ENCODE measurements at places on chromosomes 5 and 9. TPM values are rescaled to one million over a fixed set of nuclear protein-coding genes. Genes with fewer than 3 reads are reported as not detected.

- no peak for DNase-seq
Observed at GRCh38 chr9:13674926-13675637, 395.6 kb upstream of the MPDZ start.

- DNase-seq = no peak
Observed at GRCh38 chr5:116315531-116315930, 230.7 kb downstream of the COMMD10 start.

DNA sequence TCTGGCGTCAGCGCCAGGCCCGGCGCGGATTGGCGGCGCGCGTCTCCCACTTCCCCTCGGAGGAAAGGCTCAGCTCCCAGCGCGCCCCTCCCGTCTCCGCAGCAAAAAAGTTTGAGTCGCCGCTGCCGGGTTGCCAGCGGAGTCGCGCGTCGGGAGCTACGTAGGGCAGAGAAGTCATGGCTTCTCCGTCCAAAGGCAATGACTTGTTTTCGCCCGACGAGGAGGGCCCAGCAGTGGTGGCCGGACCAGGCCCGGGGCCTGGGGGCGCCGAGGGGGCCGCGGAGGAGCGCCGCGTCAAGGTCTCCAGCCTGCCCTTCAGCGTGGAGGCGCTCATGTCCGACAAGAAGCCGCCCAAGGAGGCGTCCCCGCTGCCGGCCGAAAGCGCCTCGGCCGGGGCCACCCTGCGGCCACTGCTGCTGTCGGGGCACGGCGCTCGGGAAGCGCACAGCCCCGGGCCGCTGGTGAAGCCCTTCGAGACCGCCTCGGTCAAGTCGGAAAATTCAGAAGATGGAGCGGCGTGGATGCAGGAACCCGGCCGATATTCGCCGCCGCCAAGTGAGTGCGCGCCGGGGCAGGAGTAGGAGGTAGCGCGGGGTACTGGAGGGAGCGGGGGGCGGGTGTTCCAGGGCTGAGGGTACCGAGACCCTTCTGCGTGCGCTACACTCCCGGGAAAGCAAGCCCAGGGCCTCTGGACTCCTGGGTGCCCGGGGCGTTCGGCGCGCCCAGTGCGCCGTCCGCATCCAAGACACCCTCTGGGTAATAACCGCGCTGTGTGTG lies at the start of gene MSX2:
Gene MSX2, plus strand, starts transcription at position 99 of the 777 bp plus-strand sequence. Its CDS starts 78 bp downstream, at position 177.
- DNase-seq = peak; percentile 88

Gene TAF11L10
- not detected for total RNA-seq

- no peak for DNase-seq
Observed at GRCh38 chr5:117013280-117013877, 438.8 kb upstream of the SEMA6A start.

DNA sequence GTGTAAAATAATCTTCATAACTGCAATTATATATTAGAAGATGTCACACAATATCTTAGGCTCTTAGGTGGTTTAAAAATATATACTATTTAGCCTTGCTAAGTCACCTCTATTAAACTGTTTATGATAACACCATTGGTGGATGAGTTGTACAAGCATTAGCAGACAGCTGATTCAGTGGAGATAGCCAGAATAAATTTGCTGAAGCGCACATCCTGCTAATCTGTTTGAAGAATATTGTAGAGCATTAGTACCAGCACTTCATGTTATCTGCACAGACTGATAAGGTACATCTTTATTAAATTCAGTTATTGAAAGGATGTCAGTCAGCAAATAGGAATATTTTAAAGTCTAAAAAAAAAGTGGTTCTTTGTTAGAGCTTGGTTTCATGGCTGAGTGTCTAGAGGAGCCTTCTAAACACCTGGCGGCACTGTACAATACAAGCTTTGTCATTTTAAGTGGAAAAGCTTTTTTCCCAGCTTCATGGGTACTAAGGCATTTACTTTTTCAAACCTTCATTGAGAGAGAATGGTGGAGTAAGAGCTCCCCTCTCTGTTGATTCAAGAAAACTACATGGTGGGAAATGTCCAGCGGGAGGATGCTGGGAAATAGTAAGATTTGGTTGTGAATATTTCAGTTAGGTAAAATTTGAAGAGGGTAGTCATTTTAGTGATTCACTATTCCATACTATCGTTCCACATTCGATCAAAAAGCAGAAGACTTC lies 275.1 kb downstream of the SLF1 start:
- DNase-seq = peak; percentile 56

DNA sequence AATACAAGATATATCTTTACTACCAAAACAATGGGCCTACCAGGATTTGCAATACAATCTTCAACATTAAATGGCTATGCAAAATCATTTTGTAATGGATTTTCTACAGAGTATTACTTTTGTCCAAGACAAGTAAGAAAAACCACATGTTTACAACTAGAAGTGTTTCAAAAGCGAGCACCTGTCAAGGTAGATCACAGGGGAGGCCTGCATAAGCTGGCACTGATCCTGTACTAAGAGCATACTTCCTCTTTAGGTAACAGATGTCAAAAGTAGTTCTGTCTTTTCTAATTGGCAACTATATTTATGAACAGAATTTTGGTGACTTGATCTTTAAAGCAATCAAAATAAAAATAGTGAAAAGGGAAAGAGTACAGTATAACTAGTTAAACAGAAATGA lies 249.0 kb downstream of the MLLT3 start:
- DNase-seq = no peak

GRCh38 chr5:147346006-147346561 lies 111.3 kb downstream of the STK32A start:
- no peak for DNase-seq

- DNase-seq = peak; percentile 68
Observed at GRCh38 chr9:706606-707459, 134.7 kb upstream of the DMRT1 start.

Gene OR13C3
- not detected for total RNA-seq

Gene CRB2
- total RNA-seq = not detected

Gene PTCD2
- 15.9 TPM for total RNA-seq

DNA sequence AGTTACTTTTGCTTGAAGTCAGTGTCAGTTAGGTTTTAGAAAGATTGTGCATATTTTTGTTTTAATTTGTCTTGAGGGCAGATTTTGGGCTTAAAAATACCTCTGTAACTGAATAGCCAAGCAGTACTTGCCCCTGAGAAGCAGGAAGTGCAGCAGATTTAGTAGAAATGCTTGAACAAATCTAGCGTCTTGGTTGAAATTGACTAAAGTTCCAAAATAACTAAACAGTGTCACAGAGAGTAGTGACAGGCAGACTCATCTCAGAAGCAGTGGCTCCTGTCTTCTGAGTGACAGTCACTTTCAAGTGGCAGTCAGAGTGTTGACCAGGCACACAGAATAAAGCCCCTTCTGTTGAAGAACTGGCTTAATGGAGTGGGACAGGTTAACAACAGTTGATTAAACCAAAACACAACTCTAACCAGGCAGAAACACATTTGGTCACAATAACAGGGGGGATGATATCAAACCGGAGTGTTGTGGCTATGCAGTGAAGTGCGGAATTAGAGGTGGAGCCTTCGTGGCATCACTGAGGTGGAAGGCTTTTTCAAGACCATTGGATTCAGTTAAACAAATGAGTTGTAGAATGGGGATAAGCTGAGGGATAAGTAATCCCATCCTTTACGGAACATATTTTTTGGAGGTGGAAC lies 29.1 kb downstream of the TRIO start:
- DNase-seq = no peak

GRCh38 chr5:66969963-66970362 lies 226.6 kb downstream of the CD180 start:
- DNase-seq = no peak

Gene CNTFR
- total RNA-seq = 0.26 TPM

- no peak for DNase-seq
Observed at GRCh38 chr5:32439086-32439642, 5.4 kb downstream of the ZFR start.

Gene GPR150
- 0.33 TPM for total RNA-seq

DNA sequence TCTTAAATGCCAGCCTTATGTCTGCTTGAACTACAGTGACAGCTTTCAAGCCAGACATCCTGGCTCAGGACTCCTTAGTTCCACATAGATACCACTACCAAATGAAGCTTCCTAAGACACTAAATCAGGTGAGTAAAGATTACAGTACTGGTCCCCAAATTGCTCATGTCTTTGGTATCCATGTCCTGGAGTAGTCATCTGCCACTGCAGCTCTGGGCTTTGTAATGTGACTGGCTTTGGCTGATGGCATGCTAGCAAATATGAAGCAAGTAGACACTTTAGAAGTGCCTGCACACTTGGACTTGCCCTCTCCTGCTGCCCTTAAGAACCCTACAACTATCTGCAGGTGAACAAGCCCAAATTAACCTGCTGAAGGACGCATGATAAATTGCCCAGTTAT lies 334.9 kb downstream of the BNC2 start:
- DNase-seq = no peak

DNA sequence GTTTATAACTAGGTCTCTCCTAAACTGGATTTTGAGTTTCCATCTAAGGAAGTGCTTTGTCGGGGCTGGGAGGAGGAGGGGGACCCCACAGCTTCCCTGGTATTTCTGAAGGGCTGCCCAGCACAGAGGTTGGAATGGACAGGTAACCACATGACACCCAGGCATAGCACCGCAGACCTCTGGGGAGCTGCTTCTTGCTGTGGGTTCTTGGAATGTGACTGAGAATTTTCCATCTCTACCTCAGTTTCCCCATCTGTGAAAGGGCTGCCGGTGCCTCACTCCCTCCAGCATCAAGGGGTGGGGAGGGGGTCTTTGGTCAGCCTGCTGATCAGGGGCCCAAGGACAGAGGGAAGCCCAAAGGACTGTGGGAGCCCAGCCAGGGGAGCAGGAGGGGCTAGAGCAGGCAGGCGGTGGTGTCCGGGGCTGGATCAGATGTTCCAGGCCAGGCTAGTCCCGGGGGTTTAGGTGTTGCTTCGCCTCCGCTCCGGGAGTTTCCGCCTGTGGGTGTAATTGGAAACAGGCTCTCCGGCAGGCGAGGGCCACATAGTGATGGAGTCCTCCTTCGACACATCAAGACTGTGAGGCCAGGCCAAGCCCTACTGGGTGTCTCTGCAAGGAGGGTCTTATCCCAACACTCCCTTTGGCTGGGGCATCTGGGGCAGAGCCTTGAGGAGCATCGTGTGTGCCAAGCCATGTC lies 3.3 kb downstream of the OLFML2A start:
- no peak for DNase-seq

Gene P4HA2
- 553 TPM for total RNA-seq

Gene MARCHF3
- 11.6 TPM for total RNA-seq

Gene NRG2
- total RNA-seq = 0.51 TPM

DNA sequence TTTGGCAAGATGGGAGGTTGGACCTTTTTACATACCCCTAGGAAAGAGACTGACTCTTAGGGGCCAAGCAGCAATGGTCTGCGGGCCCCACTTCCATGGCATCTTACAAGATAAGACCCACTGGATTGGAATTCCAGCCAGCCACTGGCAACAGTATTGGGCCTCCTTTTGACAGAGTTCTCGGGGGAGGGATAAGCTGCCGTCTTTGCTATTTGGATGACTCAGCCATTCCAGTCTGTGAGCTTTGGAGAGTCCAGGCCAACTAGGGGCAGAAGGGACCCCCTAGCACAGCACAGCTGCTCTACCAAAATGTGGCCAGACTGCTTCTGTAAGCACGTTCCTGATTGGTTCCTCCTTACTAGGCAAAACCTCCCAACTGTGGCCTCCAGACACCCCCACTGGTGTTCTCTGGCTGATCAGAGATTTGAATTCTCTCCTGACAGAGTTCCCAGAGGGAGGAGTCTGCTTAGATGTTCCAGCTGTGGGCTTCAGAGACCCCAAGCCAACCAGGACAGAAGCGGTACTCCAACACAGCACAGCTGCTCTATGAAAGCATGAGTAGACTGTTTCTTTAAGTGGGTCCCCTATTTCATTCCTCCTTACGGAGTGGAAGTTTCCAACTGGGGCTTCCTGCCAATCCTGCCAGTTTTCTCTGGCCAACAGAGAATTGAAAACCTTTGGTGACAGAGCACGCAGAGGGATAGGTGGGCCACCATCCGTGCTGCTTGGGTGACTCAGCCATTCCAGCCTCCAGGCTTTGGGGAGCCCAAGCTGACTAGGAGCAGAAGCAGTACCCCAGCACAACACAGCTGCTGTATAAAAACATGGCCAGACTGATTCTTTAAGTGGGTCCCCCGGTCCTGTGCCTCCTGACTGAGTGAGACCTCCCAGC lies 672.1 kb upstream of the RIOK2 start:
- DNase-seq = peak; percentile 75

GRCh38 chr5:97046270-97046982 lies 96.0 kb downstream of the LIX1 start:
- peak; percentile 40 for DNase-seq

DNA sequence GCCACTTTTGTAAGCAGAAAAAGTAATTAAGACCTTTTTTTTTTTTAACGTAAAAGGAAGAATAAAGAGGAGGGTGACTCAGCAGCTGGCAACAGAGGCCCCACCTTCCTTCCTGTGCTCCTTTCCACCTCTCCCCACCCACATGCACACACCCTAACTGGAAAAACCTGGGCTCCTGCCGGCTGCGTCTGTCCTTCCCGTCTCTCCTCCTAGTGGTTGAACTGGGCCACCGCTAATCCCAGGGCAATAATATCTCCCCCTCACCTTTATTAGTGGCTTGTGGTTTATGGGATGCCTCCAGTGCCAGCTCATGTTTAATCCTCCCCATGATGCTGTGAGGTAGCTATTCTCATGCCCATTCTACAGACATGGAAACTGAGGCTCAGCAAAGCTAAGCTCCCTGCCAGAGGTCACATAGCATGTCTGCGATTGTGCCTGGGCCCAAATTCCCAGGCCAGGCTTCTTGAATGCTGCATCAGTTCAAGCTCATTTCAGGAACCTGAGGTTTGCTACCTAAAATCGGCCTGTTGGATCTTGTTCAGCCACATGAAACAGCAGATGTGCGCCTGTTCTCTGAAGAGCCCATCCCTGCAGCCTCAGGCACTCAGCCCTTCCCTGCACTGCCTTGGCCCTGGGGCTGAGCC lies 60.9 kb upstream of the IL17B start:
- DNase-seq = peak; percentile 81

DNA sequence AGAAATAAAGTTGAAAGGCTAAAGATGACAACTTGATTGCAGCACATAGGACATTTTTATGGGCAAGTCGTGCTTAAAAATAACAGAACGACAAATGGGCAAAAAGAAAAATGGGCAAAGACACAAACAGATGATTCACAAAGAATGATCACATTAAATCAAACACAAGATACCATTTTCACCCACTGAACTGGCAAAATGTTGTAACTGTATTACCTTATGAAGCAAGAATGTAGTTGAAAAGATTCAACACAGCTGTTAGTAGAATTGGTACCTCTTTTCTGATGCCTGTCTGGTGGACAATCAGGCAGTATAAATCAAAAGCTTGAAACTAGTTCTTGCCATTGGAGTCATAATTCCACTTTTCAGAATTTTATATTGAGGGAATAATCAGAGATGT lies 81.0 kb upstream of the PALM2AKAP2 start:
- peak; percentile 51 for DNase-seq

- DNase-seq = no peak
Observed at GRCh38 chr9:137095664-137096517, 9.1 kb downstream of the MAN1B1 start.

DNA sequence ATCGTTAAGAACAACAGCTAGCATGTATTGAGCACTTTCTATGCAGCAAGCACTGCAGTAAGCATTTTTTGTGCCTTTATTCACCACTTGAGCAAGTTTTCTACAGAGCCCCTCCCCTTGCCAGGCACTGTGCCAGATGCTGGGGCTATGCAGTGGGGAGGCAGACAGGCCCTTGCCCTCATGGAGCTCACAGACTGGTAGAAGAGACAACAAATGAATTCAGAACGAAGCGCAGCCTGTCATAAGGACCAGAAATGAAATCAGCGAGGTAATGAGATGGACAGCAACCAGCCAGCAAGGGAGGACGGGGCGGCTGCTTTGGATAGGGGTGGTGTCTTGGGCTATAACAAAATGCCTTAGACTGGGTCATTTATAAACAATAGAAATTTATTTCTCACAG lies 68.8 kb downstream of the C9orf50 start:
- no peak for DNase-seq

All from fibroblast of lung (primary cell).